ENCODE measurements at places on chromosomes 1 and 21.
A peak's percentile ranks its signal among the peaks of the same experiment; 100 is the strongest.

DNA sequence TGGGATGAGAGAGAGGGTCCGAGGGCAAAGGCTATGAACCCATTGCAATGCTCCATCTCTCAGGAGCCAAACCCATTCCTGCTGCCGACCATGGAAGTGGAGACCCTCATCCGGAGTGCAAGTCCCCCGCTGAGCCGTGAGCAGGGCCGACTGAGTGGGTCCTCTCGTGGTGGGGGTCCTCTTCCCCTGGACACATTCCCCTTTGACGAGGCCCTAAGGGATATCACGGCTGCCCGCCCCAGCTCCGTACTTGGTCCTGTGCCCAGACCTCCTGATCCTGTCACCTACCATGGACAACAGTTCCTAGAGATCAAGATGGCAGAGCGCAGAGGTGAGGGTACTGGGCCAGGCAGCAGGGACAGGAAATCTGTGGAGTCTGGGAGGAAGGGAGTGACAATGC, 11.0 kb downstream of the HYI start:
- no peak for DNase-seq

- DNase-seq: no peak
Observed at GRCh38 chr1:68232289-68233148, at the start of gene WLS. Gene WLS, minus strand, starts transcription at chr1:68232523. Its CDS starts 224 bp downstream, at chr1:68232299.

- DNase-seq: no peak
Observed at GRCh38 chr1:163072658-163073057, 3.5 kb downstream of the RGS4 start.

DNA sequence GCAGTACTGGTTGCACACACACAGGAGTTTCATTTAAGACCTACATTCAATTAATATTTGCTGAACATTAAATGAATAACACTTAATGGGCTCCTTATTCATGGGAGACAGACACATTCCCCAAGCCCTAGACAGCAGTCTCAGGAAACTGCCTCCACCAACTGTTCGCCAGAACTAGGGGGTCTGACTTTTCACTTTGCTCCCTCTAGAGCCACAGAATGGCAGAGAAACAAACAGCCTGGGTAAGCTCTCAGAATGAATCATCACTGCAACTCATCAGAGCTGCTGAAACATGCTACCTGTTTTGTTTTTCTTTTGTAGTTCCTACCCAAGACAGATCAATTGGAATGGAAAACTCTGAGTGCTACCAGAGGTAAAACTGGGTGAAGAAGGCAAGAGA, 31.7 kb downstream of the ELK4 start:
- DNase-seq: peak; percentile 69

DNA sequence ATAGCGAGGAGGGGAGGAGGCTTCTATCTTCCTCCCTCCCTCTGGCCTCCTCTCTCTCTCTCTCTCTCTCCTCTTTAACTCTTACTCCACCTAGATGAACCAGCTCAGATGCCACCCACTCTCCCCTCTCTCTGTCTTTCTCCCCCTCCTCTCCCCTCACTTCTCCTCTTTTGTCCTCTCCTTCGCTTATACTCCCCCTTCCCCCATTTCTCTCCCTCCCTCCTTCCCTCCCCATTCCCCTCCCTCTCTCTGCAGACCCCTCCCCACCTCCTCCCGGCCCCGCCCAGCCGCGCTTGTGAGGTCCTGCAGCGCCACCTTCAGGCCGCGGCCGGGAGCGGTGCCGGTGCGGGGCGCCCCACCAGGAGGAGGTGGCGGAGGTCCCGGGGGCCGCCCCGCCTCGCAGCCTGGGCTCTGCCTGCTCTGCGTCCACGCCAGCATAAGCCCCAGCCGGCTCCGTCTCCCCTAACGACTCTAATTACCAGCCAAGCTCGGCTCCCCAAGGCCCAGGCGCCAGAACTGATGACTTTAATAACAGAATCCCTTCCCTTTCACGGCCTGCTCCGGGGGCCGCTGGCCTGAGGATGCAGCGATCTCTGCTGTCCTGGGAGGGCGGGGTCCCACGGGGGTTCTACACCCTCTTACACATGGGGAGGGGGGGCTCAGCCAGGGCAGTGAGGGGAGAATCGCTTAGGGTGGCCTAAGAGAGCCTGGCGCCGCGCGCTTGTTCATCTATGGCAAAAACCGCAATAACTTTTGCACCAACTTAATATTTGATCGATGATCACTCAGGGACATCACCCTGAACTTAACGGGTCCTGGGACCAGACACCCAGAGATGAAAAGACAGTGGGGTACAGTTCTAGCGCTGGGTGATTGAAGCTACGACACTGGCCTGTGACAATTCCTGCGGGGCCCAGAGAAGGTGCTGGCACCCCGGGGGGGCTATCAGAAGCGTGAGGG, 637.3 kb downstream of the MATN1 start:
- DNase-seq: peak; percentile 78

DNA sequence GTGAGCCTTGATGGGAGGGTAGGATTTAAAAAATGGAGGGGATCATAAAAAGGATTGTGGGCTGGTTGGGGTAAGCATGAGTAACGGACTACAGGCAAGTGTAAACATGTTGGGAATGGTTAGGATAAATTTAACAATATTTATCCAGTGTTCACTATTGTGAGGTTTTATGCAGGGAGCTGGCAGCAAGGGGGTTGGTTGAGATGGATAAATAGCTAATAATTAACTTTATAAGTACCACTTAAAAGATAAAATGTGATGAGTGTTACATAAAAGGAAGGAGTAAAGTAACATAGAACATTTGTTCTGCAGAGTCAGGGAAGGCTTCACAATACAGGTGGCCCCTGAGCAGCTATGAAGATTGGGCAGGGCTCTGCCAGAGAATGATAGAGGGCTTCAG, 109.0 kb downstream of the NGF start:
- DNase-seq: no peak

DNA sequence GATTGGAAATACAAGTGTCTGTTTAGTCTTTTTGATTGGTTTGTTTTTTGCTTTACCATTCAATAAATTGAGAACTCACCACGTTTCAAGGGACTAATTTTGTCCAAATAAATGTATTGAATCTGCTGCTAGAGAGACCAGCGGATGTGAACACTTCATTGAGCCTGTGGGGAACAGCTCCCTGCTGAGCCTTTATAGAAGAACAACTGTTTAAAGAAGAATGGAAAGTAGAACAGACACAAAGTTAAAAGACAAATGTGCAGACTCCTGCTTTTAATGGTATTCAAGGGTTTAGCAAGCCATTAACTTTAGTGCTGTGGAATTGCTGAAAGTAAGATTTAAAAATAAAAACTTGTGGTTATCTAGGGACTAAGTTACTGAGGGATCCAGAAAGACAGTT, 817.7 kb upstream of the B3GALT2 start:
- DNase-seq: no peak

DNA sequence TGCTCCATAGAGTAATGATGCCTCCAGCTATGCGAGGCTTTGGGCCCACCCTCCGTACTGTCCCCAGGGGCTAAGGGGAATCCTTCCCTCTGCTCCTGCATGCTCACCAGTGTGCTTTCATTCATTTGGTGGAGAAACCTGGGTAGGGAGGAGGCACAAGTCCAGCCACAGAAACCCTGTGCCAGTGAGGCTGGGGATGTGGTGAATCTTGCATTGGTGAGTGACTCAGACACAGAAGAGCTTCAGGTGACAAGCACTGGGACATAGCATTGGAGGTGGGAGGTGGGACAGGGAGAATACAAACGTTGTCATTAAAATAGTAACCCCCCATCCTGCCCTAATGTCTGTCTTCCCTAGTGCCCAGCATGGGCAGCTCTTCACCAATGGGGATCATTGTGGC, 5.2 kb downstream of the FCGR2A start:
- peak; percentile 52 for DNase-seq

DNA sequence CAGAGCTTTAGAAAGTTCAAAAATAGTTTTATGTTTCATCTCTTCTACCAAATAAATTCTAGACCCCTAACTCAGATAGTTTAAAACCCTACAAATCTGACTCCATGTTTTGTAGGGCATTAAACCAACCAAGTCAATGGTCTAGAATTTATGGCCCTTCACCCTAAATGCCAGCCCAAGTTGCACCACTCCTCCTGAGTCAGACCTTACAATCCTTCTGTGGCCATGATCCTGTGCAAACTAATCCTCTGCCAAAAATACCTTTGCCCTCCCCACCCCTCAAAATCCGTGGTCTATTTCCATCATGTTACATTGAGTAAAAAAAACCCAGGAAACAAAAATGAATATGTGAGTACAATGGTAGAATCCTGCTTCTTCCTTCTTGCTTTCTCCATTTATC, 179.3 kb downstream of the NR5A2 start:
- no peak for DNase-seq

- DNase-seq: no peak
Observed at GRCh38 chr1:95168761-95169351, 51.7 kb downstream of the TLCD4 start.

- DNase-seq: no peak
Observed at GRCh38 chr1:28983509-28984310, 69.3 kb downstream of the EPB41 start.

- DNase-seq: no peak
Observed at GRCh38 chr1:99638853-99639252, 7.1 kb upstream of the PALMD start.

GRCh38 chr1:111030590-111030989, 66.9 kb upstream of the LRIF1 start:
- DNase-seq: peak; percentile 89

GRCh38 chr1:156399355-156400125, 30.5 kb downstream of the RHBG start:
- DNase-seq: no peak

DNA sequence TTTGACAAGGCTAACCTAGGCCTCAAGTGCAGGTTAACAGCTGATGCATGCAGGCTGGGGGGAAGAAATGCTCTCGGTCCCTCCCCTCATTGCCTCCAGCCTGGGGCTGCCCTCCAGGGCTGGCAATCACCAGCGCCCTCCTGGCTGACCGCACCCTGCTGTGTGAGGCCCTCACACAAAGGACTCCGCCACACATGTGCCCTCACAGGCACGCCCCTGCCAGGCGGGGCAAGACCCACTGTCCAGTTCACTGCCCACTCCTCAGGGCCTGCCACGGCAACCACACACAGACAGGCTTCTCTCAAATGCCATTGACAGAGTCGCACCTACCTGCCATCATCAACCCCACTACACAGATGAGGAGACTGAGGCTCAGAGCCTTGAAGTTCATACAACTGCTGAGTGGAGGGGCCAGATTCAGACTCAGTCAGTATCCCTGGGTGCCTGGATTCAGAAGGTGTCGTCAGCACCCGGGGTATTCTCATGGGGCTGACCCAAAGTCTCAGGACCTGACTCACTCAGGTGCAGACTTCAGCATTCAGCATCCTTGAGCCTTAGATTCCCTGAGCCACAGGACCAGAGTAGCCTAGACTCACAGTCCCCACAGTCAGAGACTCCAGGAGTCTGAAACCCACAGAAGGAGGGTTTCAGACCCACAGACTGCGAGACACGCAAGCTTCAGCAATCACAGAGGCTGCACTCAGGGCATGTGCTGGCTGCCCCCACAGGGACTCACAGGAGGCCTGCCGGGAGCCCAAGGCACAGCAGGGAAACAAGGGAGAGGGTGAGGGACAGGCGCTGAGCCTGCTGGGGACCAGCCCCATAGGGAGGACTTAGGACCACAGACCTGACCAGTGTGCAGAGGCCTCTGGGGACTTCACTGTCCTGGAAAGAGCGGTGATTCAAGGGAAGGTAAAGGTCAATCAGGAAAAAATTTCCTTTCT, 458.0 kb downstream of the MATN1 start:
- DNase-seq: no peak

DNA sequence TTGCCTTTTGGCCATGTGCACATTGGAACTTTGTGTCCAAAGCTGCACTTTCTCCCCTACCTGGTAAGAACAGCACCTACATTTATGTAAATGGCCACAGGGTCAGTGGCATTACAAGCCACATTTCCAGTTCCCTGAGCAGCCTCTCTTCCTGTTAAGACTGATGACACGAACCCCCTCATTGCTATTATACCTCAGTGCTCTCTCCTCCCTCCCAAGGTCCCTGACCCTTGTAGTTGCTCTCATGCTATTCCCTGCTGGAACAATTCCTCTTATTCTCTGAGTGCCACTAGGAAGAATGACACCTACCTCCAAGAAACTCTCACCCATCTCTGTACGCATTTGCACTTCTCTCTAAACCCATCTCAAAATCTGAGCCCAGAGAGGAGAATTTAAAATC, 14.9 kb upstream of the VAV3 start:
- no peak for DNase-seq

DNA sequence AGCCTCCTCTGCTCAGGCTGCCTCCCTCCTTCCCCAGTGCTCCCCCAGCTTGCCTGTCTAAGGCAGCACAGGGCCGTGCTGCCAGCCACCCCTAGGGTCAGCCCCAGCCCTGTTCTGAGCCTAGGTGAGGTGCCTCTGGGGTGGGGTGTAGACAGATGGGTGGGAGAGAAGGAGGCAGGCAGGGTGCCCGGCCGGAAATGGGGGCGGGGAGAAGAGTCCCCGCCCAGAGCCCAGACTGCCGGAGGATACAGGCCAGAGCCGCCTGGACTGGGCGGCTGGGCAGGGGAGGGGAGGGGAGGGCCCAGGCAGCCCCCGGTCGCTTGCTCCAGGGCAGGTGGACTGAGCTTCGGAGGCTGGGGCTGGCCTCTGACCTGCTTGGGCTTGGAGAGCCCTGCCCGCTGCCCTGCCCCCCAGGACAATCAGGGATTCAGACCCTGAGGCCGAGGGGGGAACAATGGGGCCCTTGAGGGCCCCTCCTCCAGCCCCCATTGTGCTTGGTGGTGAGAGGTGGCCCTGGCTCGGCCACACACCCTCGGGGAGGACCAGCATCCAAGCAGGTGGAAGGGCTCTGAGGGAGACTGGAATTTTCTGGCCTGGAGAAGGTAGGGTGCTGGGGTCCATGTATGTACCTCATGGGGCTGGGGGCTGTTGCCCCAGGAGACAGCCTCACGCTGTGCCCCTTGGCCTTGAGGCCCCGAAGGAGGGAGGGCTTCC, at the start of gene GJC2:
GJC2 (plus strand) TSS at position 525 of the 714 bp plus-strand sequence. CDS start 7,829 bp downstream, outside the sequence.
- DNase-seq: no peak

DNA sequence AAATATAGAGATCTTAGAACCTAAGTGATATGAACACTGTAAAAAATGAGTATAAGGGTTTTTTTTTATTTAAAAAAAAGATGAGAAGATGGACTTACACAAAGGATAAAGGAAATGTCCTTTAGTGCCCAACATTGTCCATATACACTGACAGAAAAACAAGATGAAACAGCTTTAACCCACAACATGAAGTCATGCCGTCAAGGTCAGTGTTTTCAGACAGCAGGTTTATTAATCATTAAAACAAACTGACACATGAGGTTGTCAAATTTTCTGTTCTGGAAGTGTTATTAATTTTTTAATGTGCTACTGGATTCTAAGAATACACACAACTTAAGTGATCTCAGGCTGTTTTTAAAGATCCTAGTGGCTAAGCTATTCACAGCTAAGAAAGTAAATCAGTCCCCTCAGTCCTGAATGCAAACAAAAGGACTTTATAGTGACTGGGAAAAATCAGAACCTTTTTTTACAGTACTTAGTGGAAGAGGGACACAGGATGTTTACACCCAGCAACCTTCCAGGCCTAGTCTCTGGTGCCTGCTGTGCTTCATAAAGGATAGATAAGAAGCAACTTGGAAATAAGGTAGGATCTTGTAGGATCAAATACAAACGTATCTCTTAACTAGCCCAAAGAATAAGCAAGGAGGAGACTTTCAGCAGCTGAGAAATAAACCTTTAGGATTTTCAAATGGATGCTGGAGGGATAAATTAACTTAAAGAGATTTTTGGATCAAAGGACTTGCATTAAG, 21.9 kb upstream of the PKN2 start:
- DNase-seq: no peak

GRCh38 chr1:101438359-101438758, 201.5 kb downstream of the S1PR1 start:
- no peak for DNase-seq

Measured in activated CD4-positive, alpha-beta T cell treated with anti-CD3 and anti-CD28 coated beads, Interleukin-2, amount 10 ng/mL, durations not matched to agents 24 days and 14 days (primary cell).